CD4-positive, alpha-beta T cell treated with Interleukin-2 at 100 ng/mL for 4 hours (primary cell): ENCODE measurements at places on chromosomes 16 and 17.

DNA sequence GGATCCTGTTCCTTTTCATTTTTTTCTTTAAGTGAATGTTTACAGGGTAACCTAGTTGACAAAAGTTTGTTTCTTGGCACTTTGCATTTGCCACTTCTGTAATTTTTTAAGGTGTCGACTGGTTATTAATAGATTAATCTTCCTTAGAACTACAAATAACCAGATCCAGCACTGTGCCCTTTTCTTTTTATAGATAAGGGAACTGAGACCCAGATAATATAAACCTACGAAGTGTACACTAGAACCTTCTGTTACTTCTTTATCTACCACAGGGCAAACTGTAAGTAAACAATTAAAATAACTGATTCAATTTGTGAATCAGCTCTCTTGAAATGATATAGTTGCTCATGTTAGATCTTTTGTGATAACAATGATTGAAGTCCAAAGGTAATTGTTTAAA is 55.4 kb downstream of the NLK start:
- DNase-seq, result no peak

DNA sequence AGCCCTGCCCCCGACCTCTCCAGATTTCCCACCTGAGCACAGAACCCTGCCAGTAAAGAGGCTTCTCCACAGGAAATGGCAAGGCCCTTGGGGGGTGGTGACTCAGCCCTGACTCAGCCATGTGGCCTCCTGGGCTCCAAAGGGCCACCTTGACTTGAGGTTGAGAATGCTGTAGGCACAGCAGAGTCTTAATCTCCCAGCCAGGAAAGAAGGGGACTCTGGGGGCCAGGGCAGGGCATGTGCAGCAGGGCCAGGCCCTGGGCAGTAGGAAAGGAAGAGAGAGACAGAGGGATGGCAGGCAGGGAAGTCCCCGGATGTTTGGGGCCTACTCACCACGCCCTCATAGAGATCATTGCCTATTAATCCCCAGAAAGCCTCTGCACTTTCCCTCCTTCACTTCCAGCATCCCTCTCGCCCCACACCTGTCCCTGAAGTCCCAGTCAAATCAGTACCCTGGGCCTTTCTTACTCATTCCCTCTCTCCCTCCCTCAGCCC is 4.8 kb upstream of the ITGA3 start:
- peak; percentile 54 for DNase-seq

DNA sequence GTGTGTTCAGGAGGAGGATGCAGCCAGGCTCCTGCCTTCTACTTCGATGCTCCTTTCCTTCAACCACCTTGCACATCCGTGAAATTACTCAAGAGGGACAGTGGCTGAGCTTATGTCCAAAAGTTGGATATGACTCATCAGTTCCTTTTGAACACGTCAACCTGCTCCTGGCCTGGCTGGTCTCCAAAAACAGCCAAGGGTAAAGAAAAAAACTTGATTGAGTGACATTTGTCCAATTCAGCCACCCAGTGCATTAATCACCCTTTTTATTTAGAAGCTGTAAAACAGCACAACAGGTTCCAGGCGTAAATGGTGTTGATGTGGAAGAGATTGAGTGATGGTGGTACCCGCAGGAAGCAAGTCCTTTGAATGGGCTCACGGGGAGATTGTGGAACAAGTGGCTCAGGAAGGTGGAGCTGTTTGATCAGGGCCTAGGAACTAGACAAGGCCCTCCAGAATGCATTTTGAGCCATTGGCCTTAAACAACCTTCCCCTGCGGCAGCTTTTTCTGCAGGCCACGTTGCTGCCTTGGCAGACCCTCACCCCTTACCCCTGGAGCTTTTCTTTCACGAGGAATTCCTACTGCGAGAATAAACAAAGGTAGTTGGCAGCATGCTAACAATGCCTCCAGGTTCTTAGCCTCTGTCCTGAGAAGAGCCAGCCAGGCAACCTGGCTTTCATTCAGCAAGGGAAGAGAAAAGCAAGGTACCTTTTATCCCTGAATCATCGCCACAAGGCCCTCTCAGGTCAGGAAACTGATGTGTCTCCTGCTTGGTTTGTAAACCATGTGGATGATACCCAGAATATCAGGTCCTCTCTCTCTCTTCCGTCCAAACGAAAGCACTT is 173.3 kb upstream of the CACNG5 start:
- DNase-seq, result peak; percentile 27

- no peak for DNase-seq
These were observed 4.4 kb upstream of the ARMC7 start for GRCh38 chr17:75105126-75106080.

- DNase-seq, result no peak
These were observed 32.4 kb downstream of the SNX11 start for GRCh38 chr17:48139944-48140343.

- DNase-seq, result no peak
These were observed 42.3 kb downstream of the RNF112 start for GRCh38 chr17:19453296-19453695.

DNA sequence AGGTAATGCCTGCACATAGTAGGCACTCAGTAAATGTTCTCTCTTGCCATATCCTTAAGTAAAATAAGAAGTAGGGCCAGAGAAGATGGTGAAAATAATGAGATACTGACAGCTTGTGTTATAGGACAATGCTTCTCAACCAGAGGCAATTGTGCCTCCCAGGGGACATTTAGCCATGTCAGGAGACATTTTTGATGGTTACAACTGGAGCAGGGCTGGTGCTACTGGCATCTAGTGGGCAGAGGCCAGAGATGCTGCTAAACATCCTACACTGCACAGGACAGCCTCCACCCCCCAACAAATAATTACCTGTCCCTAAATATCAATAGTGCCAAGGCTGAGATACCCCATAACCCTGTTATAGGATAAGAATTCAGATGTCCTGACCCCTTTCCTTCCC is 1.7 kb downstream of the RAD51D start:
- peak; percentile 56 for DNase-seq

GRCh38 chr16:54921206-54921824 is 9.3 kb upstream of the IRX5 start:
- no peak for DNase-seq

DNA sequence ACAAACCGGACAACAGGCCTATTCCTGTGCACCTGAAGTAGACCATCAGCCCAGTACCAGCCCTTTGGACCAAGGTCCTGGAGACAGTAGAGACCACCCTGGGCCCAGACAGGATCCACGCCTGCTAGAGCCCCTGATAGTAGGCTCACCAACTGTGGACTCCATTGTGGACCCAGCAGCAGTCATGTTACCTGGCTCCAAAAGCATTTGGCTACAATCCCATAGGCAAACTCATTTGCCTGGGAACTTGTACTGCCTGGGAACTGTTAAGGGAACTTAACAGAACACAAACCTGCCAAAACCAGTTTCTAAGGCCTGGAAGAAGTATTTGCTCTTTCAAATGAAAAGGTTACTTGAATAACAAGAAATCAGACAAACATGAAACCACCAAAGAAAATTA is 10.0 kb upstream of the ACSM1 start:
- no peak for DNase-seq

DNA sequence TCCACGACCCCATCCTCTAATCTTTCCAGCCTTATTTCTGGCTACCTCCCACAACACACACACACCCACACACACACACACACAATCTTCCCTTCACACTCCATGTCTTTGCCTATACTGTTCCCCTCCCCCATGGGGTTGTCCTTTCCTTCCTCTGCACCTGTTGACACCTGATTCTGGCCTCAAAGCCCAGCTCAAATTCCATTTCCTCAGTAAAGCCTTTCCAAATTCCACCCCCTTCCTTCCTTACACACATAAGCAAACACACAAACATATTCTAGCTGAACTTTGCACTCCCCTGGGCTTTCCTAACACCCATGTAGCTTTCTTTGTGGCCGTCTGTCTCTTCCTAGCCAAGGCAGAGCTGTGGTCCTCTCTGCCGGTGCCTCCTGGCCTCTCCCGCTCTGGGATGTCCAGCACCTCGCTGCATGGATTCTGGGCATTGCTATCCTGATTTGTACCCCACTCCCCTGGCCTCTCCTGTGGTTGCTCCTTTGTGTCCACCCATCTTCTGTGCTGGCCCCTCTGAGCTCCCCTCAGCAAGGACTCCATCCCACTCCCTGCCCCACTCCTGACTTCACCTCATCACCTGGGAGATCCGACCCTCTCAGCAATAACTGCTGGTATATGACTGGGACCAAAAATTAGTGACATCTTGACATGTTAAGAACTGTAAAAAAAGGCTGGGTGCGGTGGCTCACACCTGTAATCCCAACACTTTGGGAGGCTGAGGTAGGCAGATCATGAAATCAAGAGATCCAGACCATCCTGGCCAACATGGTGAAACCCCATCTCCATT is 8.4 kb upstream of the SRCIN1 start:
- no peak for DNase-seq

DNA sequence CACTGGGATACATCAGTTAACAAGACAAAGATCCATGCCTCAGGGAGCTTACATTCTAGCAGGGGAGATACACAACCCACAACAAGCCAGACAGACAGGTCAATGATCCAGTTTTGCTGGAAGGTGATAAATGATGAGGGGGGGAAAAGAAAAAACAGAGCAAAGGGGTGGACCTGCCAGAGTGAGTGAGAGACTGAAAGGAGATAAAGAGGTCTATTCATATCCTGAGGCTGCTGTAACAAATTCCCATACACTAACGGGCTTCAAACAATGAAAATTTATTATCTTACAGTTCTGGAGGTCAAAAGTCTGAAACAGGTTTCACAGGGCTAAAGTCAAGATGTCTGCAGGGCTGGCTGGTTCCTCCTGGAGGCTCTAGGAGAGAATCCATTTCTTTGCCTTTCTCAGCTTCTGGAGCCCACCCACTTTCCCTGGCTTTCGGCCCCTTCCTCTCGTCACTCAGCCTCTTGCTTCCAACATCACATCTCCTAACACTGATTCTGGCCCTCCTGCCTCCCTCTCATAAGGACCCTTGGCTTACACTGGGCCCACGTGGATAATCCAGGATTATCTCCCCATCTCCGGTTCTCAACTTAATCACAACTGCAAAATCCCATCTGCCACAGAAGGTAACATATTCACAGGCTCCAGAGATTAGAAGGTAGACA is 81.5 kb downstream of the GAS7 start:
- no peak for DNase-seq

DNA sequence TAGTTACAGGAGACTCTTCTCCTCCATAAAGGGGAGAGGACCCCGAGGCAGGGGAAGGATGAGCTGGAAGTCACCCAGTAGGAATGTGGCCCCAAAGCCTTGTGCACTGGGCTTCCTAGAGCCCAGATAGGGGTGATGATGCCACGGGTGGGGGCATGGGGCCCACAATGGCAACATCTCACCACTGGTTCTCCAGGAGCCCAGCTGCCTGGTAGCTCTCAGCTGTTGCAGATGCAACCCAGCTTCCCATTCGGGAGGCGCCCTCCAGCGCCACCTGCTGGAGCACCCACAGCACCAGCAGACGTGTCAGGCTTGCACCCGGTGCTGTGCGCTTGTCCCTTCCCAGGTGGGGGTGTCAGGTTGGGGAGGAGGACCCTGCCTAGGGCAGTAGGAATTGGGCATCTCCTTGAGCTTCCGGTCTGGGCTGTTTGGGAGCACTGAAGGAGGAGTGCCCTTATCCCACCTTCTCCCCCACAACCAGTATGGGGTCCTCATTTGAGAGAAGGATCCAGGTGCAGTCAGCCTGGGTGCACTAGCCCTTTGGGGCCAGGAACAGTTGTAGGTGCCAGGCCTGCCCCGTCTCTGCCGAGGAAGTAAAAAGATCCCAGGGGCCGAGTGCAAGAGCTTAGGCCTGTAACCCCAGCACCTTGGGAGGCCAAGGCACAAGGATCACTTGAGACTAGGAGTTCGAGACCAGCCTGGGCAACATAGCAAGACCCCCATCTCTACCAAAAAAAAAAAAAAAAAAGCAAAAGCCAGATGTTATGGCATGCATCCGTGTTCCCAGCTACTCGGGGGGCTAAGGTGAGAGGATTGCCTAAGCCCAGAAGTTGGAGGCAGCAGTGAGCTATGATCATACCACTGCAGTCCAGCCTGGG is 14.4 kb downstream of the CDIPT start:
- peak; percentile 82 for DNase-seq

DNA sequence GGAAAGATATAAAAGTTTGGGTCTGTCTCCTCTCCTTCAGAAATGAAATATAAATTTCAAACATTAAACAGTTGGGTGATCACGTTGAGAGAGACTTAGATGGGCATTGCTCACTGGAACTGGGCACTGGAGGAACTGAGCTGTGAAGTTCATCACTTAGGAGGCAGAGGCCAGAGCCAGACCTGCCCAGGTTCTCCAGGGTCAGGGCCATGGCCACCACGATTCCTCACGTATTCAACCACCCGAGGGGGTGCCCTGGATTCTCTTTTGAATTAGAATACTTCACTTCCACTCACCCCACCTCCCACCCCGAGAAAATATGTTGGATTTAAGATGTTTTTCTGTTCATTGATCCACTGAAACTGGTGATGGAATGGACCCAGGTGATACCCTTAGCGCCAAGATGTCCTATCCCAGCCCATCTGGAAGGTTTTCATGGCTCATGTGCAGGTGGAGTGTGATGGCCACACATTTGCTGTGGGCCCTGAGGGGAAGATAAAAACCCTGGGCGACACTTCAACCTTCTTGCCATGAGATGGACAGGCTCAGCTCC is 6.1 kb downstream of the PRR29 start:
- no peak for DNase-seq

DNA sequence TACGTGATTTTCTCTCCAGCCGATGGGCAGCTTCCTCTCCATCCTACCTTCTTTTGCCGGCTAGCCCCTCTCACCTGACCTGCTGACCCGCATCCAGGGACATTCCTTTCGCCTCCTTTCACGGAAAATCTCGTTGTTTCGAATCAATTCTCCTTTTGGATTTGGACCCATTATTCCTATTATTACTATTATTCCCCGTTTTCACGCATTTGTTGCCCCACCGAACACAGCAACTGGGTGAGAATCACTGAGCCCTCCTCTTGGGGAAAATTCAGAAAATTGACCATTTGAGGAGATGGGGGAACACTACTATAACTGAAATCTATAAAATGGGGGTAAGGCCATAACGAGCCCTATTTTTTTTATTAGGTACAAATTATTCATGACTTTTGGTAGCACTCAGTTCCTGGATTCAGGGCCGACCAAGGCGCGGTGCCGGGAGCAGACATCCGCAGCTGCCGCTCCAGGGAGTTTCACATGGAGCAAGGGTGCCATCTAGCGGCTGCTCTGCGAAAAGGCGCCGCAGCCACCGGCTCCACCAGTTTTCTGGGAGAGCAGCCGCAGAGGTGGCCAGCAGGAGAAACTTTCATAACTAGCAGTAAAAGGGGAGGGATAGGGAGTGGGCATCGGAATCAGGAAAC is 3.3 kb upstream of the HOXB8 start:
- peak; percentile 85 for DNase-seq

DNA sequence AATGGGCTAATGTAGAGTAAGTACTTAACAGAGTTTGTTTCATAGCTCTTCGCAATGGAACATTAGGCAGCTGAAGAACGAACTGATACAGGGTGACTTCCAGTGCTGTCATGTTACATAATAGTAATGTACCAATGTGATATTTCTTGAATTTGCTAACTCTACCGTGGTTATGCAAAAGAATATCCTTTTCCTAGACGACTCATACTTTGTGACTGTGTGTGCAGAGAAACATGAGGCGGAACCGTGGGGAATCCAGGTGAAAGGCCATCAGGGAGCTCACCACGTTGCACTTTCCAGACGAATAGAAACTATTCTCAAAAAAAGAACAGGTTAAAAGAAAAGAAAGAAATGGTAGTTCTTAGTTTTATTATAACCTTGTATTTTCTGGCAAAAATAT is 13.2 kb downstream of the NOB1 start:
- no peak for DNase-seq
